Right hindlimb (tissue), 1 donor: ENCODE measurements at places on chromosomes 7 and 10.
A peak's percentile ranks its signal among the peaks of the same experiment; 100 is the strongest.

GRCh38 chr10:30591249-30591670, 38.3 kb downstream of the LYZL2 start:
- peak; percentile 71 for DNase-seq

DNA sequence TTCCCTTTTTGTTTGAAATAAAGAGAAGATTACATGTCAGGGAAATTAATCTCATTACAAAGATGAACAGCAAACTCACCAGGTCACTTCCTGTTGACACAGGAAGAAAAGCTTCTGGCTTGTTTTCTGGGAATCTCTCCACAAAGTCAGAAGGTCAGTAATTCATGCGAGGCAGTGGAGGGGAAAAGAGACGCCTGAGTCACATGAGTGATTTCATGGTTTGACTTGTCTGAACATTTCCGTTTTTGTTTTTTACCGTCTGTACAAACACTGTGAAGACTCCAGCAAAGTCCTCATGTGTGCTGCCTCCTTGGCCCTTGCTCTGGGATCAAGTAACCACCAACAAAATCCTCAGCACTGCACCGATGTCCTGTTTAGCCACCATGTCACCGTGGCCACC, 2.5 kb upstream of the HABP2 start:
- no peak for DNase-seq

DNA sequence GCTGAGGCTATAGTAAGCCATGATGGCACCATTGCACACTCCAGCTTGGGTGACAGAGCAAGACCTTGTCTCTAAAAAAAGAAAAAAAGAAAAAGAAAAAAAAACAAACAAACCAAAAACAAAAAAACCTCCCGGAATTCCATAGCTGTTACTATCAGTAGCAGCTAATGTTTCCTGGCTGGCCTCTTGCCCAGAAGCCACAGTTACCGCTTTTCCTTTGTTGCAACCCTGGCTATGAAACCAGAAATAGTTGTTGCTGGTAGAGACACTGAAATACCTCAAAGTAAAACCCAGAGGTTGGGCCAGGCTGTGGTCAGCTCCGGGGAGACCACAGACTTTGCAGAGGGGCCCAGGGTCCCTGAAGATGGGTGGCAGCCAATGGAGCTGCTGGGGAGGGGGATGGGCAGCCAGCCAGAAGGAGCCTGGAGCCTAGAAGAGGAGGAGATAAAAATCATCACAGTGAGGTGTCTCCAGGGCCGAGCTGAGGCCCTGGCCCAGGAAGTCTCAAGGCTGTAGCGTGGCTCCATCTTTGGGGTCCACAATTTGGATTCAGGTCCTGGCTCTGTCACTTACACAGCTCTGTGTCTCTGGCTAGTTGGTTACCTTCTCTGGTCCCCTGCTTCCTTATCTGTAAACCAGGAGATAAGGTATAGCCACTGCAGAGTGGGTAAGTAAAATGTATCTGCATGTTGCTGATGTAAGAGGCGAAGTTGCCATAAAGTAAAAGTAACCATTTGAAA, 3.4 kb upstream of the CHST12 start:
- DNase-seq: peak; percentile 83

- DNase-seq: no peak
These were observed 405 bp upstream of the ENTPD1 start for GRCh38 chr10:95755511-95756004.

DNA sequence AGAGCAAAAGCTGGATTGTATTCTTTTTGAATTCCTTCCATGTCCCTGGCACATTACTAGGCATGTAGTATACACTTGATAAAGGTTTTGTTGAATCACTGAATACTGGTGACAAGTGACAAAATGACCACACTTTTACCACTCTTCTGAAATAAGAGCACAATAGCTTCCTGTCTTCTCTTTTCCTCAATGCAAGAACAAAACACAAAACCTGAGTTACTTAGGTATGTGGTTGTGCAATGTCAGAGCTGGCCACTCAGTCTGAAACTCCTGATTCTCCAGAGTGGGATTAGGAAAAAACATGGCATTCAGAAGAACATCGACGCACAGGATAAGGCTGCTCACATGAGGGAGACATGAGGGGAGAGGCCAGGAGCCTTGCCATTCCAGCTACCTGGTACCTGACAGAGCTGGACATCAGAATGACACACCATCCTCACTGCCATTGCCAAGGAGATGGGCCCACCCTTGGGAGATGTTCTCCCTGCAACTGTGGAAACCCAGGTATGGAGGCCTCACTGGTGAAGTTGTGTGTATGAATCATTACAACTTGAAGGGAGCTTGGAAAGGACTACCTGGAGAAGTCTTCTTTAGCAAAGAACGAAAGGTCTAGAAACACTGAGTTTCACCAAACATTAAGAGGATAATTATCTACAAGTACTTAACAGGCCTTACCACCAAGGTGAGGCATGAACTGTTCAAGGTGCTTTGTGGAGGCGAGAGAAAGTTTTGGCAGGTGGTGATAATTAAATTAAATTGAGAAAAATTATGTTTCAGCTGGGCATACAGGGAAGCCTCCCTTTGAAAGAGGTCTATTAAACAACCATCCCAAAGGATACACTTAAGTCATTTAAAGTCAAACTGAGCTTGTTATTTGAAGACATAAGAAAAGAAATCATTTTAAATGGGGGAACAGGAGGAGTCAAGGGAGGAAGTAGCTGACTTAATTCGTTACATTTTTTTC, 246.5 kb upstream of the AOAH start:
- no peak for DNase-seq

DNA sequence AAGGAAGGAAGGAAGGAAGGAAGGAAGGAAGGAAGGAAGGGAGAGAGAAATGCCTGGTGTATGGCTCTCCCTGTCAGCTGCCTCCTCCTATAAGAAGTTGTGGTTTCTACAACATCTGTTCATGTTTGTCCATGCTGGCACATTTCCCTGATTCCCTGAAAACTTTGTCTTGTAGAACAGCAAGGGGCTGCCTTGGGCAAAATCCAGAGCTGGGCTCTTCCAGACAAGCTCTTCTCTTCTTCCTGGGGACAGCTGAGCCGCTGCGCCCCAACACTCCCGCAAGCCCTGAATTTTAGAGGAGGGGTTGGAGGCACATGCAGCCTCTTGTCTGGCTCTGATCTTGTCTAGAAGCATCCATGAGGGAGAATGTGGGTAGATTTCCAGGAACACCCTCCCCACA, 282.0 kb upstream of the ADARB2 start:
- no peak for DNase-seq

- no peak for DNase-seq
These were observed 18.6 kb downstream of the NRP1 start for GRCh38 chr10:33315891-33316290.
